ENCODE measurements at places on chromosomes 12 and 14.
A peak's percentile ranks its signal among the peaks of the same experiment; 100 is the strongest.

DNA sequence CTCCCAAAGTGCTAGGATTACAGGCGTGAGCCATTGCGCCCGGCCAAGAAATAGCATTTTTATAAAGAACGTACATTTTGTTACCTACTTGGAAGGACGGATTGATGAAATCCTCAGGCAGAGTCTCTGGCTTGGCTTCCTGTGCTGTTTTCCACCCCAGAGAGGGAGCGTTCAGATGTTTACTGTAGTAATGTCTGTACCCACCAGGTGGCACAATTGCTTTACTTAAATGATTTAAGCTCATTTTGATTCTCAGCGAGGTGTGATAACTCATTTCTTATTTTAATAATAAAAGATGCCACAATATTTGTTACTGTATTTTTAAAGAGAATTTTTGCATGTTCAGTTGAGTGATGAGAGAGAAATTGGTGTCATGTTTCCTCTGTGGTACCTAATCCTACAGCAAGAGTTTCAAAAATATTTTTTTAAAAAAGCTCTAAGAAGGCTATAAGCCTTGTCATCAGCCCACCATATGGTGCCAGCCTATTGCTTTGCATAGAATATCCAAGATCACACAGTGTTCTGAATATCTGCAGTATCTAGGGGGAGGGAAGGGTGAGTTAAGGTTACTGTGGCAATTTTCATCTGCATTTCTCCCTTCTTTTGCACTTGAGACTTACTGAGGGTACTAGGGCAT, 82.6 kb upstream of the TRAF3 start:
- peak; percentile 8 for DNase-seq

- DNase-seq: no peak
These were observed 34.0 kb upstream of the NFYB start for GRCh38 chr12:104171785-104172569.

DNA sequence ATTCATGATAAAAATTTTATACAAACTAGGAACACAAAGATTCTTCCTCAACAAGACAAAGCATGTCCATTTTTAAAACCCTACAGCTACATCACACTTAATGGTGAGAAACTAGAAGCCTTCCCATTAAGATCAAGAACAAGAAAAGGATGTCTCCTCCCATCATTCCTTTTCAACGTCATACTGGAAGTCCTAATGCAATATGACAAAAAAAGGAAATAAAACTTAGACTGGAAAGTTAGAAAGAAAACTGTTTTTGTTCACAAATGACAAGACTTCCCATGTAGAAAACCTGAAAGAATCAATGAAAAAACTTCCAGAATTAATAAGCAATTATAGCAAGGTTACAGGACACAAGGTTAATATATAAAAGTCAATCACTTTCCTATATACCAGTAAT, 82.5 kb downstream of the NUMB start:
- DNase-seq: no peak

DNA sequence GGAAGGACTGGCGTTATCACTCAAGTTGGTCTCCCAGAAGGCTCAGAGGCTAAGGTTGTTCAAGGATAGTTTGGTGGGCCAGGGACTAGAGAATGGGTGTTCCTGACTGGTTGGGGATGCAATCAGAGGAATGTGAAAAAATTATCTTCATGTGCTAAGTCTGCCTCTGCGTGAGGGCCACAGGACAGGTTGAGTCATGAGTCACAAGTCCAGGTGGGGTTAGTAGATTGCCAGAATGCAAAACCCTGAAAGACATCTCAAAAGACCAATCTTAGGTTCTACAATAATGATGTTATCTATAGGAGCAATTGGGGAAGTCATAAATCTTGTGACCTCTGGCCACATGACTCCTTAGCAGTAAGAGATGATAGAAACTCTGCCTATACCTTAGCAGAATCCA, 220.1 kb upstream of the EEA1 start:
- DNase-seq: no peak

GRCh38 chr14:19974844-19975243, 547 bp upstream of the OR4K15 start:
- DNase-seq: no peak

DNA sequence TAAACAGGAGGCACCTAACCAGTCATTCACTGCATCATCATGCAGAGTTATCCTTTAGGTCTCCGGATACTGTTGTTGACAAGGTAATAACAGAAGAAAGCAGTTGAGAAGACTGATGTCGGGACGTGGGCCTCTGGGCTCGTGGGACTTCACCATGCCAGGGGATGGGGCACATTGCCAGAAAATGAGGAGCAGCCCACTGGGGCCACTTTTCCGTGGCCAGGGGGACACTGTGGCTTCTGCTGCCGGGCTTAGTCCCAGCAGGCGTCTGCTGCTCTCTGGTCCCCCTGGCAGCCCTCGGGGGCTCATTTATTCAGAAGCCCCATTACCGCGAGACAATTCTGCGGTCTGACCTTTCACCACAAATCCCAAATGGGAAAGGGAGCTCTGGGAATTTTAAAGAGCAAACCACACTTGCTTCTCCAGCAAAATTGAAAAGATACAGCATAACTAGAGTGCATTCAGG, 201.2 kb downstream of the DAD1 start:
- no peak for DNase-seq

GRCh38 chr14:93126111-93126510, 10.4 kb upstream of the ITPK1 start:
- DNase-seq: no peak

- DNase-seq: no peak
These were observed 346.6 kb downstream of the NAV3 start for GRCh38 chr12:78177298-78177697.

DNA sequence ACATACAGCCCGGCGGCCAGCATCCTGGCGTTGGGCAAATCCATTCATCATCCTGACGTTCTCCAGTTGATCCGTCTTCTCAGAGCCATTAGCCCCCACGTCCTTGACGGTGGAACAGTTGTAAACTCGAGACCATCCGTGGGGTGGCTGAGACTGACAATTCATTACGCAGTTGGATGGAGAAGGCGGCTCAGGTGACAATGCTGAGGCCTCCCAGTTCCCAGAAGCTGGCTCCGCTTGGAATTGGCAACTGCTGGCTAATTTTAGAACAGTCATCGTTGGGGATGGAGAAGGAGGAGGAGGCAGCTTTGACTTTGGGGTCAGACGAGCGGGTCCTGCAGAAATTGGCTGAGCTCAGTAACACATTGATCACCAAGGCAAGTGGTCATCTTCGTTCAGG, 186.5 kb downstream of the PHETA1 start:
- DNase-seq: no peak

DNA sequence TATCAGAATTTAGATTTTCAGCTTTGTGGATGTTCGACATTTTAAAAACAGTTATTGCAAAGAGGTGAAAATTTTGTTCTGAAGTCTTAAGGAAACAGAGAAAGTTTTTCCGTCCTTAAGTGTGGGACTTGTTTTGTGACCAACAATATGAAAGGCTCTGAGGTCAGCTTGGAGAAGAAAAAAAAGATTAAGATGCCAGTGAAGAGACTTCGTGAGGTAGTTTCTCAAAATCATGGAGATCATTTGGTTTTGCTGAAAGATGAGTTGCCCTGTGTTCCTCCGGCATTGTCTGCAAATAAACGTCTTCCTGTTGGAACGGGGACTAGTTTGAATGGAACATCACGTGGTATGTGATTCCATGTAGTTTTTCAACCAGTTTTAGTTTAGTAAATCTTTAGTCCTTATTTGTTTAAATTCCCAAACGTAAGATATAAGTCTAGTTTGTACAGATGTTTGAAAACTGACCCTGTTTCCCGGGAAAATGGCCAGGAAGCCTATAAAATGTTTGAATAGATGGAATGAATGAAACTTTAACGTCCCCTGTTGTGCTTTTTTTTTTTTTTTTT, 682 bp downstream of the KIAA0586 start:
- no peak for DNase-seq

DNA sequence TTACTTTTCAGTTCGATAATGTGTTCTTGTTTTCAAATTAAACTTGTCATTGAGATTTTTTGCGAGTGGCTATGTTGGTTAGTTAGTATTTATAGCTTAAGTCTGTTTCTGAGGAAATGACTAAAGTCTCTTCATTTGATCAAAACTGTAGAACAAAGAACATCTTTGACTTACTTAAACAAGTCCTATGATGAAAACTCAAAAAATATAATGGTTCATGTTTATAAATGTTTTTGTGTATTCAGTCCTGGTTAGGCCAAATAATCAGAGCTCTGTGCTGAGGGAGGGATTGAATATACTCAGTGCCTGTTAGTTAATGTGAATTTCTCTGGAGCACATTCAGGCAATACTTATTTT, 51.7 kb downstream of the PPFIBP1 start:
- no peak for DNase-seq

DNA sequence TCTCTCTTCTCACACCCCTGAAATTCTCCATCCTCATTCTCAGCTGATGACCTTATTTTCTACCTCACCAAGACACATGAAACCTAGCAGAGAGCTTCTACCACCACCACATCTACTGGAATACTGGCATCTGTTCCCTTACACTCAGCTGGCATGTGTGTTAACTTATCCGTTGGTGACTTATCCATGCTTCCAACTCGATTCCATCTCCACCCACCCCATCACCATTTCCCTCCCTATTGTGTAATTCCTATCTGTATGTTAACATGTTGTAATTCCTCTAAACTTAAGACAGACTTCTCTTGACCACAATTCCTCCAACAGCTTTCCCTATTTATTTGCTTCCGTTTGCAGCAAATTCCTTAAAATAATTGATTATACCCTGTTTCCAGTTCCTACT, 15.4 kb downstream of the C1S start:
- no peak for DNase-seq

GRCh38 chr12:105820429-105821125, 318.2 kb downstream of the NUAK1 start:
- DNase-seq: no peak

DNA sequence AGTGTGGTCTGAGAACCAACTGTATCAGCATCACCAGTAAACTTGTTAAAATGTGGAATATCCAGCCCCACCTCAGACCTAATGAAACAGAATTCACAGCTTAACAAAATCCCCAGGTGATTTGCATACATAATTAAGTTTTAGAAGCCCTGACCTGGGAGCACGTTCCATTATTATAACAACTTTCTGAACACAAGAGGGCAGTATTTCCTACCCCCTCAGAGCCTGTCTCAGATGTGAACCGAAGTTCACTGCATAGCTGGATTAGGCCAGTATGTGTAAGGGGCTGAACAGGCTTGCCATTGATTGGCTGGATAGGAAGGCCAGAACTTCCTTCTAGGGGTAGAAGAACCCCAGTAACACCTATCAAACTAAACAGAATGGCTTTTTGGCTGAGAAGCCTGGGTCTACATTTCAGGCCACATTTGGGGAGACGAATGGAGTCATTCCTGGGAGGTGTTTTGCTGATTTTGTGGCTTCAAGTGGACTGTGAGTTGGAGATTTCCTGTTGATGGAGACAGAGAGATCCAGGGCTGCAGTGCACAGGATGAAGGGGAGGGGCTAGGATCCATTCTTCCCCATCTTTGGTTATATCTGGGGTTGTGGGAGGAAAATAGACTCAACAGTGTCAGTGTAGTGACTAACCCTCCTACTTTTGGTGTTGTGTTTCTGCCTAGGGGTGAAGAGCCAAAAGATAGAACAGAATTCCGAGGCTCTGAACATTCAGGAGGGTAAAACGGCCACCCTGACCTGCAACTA, 94.7 kb upstream of the OR4E1 start:
- no peak for DNase-seq

All from stimulated activated CD4-positive, alpha-beta T cell treated with anti-CD3 and anti-CD28 coated beads, TNF-alpha, amount 100 ng/mL, for 4 hours (primary cell).